ENCODE measurements at places on chromosomes 6 and 20. TPM values are rescaled to one million over a fixed set of nuclear protein-coding genes. Genes with fewer than 3 reads are reported as not detected.

SMPDL3A gene
- 3.7 TPM for total RNA-seq

MYB gene
- total RNA-seq = 0.22 TPM

HLA-F gene
- total RNA-seq = 27.2 TPM

STMND1 gene
- not detected for total RNA-seq

ATP9A gene
- 18.0 TPM for total RNA-seq

SMLR1 gene
- not detected for total RNA-seq

GRCh38 chr6:72588155-72588554 is 33.7 kb upstream of the KCNQ5 start:
- no peak for DNase-seq

DNA sequence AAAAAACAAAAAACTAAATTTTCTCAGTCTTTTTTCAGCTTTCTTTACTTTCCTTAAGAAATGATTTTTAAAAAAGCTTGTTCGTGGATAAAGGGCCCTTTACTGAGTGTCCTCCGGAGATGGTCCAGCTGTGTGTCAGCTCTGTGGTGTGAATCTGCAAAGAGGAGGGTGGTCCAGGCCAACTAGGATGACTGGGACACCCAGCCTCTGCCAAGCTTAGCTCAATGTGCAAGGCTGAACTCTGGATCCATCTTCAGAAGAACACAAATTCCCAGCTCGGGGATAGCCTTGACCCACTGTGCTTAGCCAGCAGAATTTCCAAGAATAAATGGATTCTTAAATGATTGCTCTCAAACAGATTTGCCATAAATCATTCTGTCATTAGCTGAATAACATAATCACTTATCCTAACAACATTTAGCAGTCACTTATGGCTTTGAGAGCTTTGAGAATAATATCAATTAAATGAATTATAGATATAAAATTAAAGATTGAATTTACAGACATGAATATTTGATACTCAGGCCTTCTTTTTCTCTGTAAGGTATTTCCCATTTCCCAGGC is 14.2 kb upstream of the CALHM5 start:
- DNase-seq = peak; percentile 43

DNA sequence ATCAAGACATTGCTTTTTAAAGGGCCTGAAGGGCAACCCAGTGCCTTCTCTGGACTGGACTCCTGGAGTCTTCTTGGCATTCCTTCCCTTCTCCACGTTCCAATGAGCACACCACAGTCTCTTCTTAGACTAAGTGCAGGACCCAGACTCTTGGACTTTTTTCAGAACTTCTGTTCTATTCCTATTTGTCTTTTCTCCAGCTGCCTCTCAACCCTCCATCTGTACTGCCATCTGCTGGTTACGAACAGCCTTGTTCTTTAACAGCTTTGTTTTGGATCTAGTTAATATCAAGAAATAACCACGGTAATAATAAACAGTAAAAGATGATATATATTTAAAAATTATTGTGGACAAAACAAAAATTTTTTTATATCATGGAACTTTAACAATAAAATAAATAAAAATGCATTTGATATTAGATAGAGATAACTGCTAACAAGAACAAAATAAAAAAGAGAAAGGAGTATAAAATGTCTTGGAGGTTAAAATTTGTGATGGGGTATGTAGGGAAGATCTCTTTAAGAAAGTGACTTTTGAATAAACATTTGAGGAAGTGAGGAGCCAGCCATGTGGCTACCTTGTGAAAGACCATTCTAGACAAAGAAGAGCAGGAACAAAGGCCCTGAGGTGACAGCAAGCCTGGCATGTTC is 105.1 kb upstream of the HCRTR2 start:
- no peak for DNase-seq

DNA sequence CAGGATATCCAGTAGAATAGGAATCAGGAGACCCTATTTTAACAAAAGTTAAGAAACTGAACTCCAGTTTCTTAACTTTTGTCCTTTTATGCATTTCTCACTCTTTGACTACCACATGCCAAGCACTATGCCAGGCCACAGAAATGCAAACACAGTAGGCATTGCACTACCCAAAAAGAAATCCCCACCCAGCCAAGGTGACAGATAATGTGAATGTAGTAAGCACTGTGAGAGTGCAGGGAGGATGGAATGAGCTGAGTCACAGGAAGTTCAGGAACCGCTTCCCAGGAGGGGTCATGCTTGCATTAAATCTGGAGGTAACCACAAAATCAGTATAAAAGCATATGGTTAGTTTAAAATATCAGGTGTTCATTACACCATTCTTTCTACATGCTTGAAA is 20.1 kb upstream of the FAM83C start:
- DNase-seq = no peak

- no peak for DNase-seq
These were observed 1.4 kb upstream of the PM20D2 start for GRCh38 chr6:89144354-89144906.

GRCh38 chr6:84403545-84403944 is 176.1 kb upstream of the CEP162 start:
- no peak for DNase-seq

- DNase-seq = peak; percentile 46
These were observed 127.0 kb upstream of the STXBP5 start for GRCh38 chr6:147077251-147077650.

DNA sequence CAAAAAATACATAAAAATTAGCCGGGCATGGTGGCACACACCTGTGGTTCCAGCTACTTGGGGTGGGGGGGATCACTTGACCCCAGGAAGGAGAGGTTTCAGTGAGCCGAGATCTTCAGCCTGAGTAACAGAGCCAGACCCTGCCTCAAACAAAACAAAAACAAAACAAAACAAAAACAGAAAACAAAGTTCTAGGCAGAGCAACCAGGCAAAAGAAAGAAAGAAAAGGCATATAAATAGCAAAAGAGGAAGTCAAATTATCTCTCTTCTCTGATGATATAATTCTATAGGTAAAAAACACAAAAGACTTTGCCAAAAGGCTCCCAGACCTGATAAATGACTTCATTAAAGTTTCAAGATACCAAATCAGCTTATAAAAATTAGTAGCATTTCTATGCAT is 446.9 kb downstream of the HAO1 start:
- DNase-seq = no peak

DNA sequence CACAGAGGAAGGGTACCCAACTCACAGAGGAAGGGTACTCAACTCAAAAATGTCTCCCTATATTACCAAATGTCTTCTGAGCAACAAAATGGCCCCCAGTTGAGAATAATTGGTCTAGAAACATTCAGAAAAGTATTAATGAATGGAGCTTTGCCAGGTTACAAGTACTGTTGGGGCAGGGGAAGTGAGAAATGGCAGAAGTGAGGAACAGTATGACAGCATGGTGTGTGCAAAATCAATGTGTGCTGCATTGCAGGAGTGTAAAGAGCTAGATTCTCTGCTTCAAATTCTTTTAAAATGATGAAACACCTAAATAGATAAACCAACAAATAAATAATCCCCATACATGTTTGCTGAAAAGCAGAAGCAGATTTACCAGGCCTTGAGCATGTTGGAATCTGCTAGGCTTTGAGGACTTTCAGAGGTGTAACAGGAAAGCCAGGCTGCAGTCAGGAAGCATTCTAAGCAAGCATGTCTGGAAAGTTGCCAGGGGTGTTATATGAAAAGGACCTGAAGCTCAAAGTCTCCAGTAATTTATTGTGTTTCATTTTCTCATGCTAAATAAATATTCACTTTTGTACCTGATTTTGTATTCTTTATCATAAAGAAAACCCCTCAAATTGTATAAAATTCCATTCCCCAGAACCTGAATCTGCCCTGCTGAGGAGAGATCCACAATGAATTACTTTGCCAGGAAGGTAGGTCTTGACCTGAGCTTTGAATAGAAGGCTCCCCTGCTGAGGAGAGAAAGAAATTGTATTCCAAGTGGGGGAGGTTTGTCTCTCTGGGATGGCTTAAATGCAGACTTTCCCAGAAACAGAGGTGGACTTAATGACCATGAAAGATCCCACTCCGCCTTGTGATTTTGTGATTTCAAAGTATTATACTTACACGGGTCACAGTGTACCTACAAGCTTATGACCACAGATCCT is 265.0 kb upstream of the MARCKS start:
- DNase-seq = no peak

- no peak for DNase-seq
These were observed 148.3 kb upstream of the TBX18 start for GRCh38 chr6:84912472-84913322.

DNA sequence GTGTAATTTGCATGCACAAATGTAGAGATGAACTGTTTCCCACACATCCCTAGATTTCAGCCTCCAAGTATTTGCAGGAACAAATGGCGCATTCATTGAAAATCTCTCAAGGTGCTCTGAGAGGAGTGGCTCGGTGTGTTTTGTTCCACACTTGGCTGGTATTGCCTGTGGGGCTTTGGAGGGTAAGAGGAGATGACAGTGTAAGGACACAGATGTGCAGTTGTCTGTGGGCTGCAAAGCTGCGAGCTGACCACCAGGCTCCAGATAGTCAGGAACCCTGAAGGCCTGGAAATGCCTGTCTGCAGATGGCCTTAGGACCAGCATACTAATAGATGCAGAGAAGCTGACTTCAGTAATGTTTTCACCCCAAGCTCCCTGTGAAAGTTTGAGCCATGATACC is 57.7 kb upstream of the PBOV1 start:
- DNase-seq = no peak

DNA sequence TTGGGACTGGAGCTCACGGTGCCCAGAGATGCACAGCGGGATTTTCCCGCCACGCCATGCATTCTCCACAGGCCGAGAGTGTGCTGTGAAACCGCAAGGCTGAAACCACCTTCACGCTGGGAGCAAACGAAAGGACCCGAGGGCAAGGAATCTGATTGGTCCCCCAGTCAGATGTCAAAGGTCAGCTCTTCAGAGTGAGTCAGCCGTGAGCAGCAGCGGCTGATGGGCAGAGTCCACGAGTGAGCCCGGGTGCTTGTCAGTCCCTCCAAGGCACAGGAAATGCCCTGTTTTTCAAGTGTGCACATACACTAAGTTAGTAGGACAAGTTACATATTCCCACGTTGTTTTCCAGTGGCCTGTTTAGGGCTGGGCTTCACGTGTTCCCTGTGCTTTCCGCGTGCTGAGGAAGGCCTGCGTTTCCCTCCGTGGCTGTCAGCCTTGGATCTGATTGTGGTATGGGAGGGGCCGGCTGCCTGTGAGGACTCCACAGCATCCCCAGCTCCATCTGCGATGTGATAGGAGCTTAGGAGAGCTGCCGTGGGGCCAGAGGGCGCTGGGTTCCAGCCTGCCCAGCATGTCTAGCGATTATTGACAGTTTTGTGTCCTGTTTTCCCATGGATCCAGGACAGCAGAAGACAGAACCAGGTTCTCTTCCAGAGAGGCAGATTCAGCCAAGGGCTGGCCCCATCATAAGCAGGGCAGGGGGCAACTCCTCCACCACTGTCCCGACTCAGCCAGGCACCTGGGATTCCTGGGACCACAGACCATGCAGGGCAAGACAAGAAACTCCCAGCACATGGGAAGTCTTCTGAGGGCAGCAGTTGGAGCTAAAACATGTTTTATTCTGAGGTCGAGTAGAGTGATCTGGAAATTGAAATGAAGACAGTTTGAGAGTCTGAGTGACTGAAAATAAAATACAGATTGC is 38.2 kb upstream of the FRMD1 start:
- DNase-seq = no peak

GRCh38 chr6:80465513-80465912 is 359.0 kb downstream of the BCKDHB start:
- DNase-seq = no peak

DNA sequence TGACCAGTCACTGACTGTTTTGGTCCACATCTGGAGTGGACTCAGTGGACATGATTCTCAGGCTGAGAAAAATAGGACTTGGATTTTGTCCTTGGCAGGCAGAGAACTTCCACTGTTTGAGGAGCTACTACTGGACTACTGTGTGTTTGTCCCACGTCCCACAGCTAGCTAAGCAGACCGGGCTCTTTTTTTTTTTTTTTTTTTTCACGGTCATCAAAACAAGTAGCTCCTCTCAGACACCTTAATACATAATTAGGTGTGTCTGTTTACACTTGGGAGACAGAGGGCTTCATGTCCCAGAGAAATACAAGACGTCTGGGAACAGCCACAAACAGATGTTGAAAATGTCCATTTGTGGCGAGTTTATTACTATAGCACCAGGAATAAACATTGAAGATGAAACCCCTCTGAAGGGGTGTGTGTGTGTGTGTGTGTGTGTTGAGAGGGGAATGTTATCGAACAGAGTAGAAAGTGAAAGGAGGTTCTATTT is 155.0 kb upstream of the SUPT3H start:
- no peak for DNase-seq

DNA sequence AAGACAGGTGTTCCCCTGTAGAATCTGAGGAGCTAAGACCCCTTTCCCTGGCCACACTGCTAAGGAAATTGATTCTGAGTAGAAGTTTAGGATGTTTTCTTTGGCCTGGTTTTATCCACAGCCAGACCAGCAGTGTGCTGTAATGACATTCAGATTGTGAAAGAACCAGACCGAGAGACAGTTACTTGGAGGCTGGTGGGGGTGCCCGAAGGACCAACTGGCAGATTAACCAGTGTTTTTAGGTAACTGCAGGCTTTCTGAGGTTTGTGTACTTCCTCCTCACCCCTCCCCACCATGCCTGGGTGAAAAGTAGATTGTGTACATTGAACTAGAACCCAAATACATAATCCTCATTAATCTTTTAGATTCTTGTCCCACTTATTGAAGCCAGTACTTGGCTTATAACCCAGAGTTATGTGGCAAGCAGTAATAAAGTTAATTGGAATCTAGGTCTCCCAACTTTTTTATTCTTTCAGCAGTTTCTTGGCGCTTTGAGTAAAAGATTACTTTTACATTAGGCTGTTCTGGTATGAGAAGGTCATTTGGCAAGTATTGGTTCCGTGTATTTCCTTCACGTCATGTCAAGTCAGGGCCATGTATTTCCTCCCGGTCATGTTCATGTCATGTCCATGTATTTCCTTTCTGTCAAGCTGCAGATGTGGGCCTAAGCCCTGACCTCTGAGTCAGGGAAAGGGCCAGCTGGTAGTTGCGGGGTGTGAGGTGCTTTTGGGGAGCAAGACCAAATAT is 93.7 kb downstream of the TCP11 start:
- DNase-seq = no peak

Data from Right ventricle myocardium superior (tissue), 1 donor.